ENCODE measurements at places on chromosomes 11 and 22. TPM values are rescaled to one million over a fixed set of nuclear protein-coding genes. Genes with fewer than 3 reads are reported as not detected.

LDLRAD3 gene
- 11.7 TPM for total RNA-seq

GRAP2 gene
- not detected for total RNA-seq

CAT gene
- total RNA-seq = 150 TPM

CWC15 gene
- 59.8 TPM for total RNA-seq

DEFB131B gene
- total RNA-seq = not detected

OR4P4 gene
- total RNA-seq = not detected

GAB2 gene
- 4.9 TPM for total RNA-seq

C11orf42 gene
- total RNA-seq = not detected

MAJIN gene
- total RNA-seq = not detected

CYP2D6 gene
- 0.15 TPM for total RNA-seq

IFITM2 gene
- 39.7 TPM for total RNA-seq

WBP2NL gene
- 0.27 TPM for total RNA-seq

H19 gene
- total RNA-seq = 1,088 TPM

PGA4 gene
- not detected for total RNA-seq

OR8K3 gene
- not detected for total RNA-seq

CHRDL2 gene
- 0.20 TPM for total RNA-seq

TESMIN gene
- 0.16 TPM for total RNA-seq

SLN gene
- 3,314 TPM for total RNA-seq

OR8A1 gene
- not detected for total RNA-seq

IL17REL gene
- not detected for total RNA-seq

P2RY6 gene
- 1.1 TPM for total RNA-seq

C22orf42 gene
- total RNA-seq = not detected

DEPDC5 gene
- total RNA-seq = 12.2 TPM

PRG3 gene
- not detected for total RNA-seq

SLC22A9 gene
- not detected for total RNA-seq

DAGLA gene
- total RNA-seq = 2.4 TPM

SLC35E4 gene
- 9.6 TPM for total RNA-seq

ACCS gene
- 4.0 TPM for total RNA-seq

MIAT gene
- total RNA-seq = not detected

DDX25 gene
- not detected for total RNA-seq

LGALS12 gene
- 0.80 TPM for total RNA-seq

KRTAP5-1 gene
- not detected for total RNA-seq

HBE1 gene
- not detected for total RNA-seq

GAS2 gene
- total RNA-seq = 2.9 TPM

METTL15 gene
- 6.9 TPM for total RNA-seq

NXPE2 gene
- total RNA-seq = not detected

SUSD2 gene
- 1.3 TPM for total RNA-seq

DDIAS gene
- 2.1 TPM for total RNA-seq

ZBTB16 gene
- total RNA-seq = 156 TPM

MS4A12 gene
- total RNA-seq = 0.75 TPM

TTC28 gene
- total RNA-seq = 6.6 TPM

TRIM6 gene
- 0.35 TPM for total RNA-seq

MGAT3 gene
- total RNA-seq = 0.55 TPM

UNC93B1 gene
- total RNA-seq = 7.4 TPM
